NCI-H1436 treated with DMSO at 0.1 percent for 48 hours (cell line): ENCODE measurements at places on chromosomes 16 and 17.

- no peak for DNase-seq
These were observed 235.7 kb downstream of the STX8 start for GRCh38 chr17:9339958-9340357.

- DNase-seq: no peak
These were observed 21.1 kb upstream of the COX10 start for GRCh38 chr17:14048169-14048568.

- DNase-seq: no peak
These were observed 3.2 kb downstream of the DEXI start for GRCh38 chr16:10938796-10939648.

DNA sequence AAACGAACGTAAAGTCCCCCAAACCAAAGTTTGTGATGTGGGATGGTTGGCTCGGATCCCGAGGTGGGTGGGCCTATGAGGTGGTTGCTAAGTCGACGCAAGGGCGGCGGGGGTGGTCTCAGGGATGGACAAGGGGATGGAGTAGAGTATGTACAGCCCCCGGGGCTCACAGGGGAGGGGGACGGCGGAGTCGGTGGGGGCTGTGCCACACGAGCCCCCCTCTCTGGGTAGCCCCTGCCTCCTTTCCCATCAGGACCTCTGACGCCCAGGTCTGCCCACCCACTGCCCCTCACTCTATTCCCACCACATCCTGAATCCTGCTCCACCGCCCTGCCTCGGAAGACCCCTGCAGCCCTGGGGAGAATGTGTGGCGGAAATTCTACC lies 15.2 kb downstream of the IL34 start:
- DNase-seq: no peak

- DNase-seq: no peak
These were observed at the start of gene YPEL3 for GRCh38 chr16:30096105-30096861. TSS of gene YPEL3 (minus strand) at chr16:30096213. CDS start at chr16:30095482, 731 bp downstream.

DNA sequence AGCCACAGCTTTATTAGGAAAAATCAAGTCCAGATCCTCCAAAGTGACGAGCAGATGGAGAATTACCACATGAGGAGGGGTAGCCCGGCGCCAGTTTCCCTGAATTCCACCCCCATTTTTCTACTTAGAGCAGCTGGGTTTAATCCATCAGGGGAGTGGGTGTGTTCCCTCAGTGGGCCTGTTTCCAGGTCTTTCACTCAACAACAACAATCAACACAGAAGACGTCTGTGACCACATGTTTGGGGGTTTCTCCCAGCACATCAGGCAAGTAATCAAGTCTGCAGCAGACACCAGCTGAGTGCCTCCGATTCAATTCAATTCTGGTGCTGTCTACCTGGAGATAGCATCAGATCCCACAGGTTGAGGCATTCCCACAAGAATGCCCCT lies 6.8 kb downstream of the SLC6A2 start:
- DNase-seq: no peak

DNA sequence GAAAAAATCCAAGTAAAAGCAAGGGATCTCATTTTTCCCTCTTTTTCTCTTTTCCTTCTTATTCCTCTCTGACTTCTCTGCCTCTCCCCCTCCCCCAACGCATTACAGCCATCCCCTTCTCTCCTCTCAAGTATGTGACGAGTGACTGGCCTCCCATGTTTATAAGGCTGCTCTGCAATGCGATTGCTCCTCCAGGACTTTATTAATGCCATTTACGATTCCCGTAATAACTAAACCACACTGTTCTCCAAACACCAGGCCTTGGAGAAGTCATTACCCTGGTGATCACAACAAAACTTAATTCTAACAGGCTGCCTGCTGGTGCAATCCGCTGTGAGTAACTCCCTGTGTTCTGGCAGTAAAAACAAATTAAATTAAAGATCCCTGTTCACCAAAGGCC lies 88.8 kb downstream of the HS3ST3B1 start:
- DNase-seq: no peak

GRCh38 chr16:27742333-27742732 lies 192.4 kb downstream of the KATNIP start:
- DNase-seq: no peak

GRCh38 chr17:16329519-16330271 lies 23.6 kb downstream of the CENPV start:
- DNase-seq: no peak

GRCh38 chr16:50970281-50970680 lies 180.8 kb downstream of the SALL1 start:
- DNase-seq: no peak

GRCh38 chr16:20897922-20898321 lies 2.2 kb downstream of the DCUN1D3 start:
- DNase-seq: no peak

DNA sequence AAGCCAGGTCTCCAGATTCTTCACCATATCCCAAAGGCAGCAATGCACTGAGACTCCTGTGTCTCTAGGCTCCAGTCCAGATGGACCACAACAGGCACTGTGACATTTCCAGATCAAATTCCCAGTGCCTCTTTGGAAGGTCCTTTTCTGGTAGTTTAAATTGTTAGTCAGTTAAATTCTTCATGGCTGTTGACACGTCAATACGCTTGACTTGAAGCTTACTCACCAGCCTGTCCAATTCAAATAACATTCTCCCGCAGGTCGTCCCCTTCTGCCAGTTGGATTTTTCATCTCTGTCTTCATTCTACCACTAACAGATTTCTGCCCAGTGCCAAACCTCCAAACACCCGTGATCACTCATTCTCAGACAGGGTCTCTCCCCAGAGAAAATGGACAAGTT lies 86.7 kb downstream of the SHISA9 start:
- no peak for DNase-seq

GRCh38 chr17:63843910-63844677 lies 1.6 kb upstream of the SMARCD2 start:
- DNase-seq: no peak

DNA sequence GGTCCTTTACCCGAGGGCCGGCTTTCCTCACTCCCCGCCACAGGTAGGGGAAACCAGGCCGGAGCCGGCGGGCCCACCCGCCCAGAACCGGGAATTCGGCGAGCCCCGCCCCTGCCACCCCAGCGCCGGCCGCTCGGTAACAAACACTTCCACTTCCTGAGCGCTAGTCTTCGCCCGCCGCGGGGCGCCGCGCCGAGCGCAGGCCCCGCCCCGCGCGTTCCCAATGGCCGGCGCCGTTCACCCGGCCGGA lies 224 bp upstream of the NHERF1 start:
- DNase-seq: no peak

DNA sequence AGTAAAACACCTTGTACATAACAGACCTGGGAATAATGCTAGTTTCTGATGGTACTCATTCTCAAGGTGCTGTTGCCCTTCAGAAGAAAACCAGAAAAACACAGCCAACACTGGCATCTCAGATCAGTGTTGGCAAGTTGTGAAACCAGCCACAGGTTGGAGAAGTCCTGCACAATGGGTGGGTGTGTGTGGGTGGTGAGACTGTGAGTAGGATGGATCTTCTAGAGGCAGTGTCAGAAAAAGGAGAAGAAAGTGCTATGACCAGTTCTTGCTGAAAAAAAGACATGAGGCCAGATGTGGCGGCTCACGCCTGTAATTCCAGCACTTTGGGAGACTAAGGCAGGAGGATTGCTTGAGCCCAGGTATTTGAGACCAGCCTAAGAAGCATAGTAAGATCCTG lies 35.2 kb upstream of the SMIM36 start:
- DNase-seq: no peak

DNA sequence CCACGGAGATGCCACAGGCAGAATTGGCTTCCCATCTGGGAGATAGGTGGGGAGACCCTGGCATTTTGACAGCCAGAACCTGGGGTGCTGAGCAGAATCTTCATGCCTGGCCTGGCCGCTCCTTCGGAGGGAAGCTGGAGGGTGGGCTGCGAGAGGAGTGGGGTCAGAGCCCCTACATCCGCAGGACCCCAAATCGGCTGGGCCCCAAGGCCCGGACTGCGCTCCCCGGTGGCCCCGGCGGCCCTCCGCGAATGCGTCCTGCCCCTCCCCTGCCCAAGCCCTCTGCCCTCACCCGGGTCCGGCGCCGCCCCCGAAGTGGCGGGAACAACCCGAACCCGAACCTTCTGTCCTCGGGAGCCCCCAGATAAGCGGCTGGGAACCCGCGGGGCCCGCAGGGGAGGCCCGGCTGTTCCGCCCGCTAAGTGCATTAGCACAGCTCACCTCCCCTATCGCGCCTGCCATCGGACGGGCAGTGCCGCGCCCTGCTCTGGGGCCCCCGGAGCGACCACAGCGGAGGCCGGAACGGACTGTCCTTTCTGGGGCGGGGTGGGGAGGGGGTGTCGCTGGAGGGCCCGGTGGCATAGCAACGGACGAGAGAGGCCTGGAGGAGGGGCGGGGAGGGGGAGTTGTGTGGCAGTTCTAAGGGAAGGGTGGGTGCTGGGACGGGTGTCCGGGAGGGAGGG lies 850 bp upstream of the PNMT start:
- no peak for DNase-seq

DNA sequence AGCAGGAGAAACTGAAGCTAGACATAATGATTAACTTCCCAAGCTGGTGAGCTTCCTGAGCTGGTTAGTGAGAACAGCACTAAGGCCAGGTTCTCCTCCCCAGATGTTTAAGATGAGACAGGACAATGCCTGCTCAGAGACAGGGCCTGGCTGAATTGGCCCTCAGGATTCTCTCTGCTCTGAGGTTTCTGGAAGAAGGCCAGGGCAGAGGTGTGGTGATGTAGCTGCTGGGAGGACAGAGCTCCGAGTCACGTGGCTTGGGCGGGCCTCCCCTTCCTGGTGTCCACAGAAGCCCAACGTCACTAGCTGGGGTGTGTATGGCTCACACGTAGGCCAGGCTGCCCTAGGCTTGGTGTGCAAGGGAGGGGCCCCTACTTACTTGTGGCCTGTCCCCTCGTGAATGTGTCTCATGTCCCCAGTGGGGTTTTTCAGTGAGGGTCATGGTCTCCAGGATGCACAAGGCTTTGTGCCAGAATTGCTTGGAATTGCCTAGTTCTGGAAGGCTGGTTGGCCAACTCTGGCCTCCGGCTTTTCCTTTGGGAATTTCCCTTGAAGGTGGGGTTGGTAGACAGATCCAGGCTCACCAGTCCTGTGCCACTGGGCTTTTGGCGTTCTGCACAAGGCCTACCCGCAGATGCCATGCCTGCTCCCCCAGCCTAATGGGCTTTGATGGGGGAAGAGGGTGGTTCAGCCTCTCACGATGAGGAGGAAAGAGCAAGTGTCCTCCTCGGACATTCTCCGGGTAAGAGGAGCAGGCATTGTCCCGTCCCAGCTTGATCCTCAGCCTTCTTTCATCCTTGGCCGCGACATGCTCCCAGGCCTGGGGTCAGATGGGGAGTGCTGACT lies 3.4 kb downstream of the NOD2 start:
- DNase-seq: no peak

- DNase-seq: no peak
These were observed 56.4 kb downstream of the SLC6A2 start for GRCh38 chr16:55711959-55712876.

DNA sequence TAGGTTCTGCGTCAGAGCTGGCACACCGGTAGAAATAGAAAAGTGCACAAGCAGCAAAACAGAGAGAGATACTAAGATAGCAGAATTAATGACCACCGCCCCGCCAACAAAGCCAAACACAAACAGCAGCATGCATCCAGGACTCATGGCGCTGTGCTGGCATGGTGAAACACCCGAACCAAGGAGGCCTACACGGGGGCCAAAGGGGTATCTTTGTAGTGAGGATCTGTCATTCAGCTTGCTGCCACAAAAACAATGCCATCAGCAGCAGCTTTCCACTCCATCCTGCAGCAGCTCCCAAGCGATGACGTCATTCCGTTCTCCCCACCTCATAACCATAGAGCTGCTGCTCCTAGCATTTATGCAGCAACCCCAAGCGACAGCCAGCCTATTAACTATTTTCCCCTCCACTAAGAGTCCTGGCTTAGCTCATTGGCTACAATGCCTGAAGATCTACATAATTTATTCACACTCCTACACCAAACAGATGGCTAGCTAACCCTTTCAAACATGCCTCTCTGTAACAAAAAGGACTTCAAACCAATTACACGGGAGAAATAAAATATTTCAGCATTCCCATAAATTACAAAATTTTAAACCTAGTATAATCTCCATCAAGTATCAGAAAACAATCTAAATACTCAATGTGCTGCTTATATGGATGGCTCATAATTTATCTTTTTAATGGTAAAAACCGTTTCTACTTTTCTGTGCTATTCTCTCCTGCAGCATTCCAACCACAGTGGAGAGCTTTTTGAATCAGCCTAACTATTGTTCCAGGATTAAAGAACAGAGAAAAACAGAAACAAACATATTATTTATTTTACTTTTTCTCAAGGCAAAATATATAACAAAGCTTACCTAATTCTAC lies 73.9 kb downstream of the SPAG9 start:
- DNase-seq: peak; percentile 95

DNA sequence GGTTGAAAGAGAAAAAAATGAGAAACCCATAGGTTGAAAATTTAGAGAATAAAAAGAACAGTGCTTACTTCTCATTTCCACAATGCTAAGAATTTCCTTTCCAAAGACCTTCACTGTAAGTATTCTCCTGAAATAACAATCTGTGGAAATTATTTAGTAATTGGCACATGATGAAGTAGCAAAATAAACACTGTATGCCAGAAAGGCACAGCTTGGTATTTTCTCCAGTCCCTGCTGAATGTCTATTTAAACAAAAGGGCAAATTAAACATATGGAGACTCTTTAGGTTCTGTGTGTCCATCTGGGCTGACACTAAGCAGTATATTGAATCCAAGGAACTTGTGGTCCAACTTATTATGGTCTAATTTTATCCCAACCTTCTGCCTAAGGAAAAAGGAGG lies 46.1 kb downstream of the CHCT1 start:
- no peak for DNase-seq

DNA sequence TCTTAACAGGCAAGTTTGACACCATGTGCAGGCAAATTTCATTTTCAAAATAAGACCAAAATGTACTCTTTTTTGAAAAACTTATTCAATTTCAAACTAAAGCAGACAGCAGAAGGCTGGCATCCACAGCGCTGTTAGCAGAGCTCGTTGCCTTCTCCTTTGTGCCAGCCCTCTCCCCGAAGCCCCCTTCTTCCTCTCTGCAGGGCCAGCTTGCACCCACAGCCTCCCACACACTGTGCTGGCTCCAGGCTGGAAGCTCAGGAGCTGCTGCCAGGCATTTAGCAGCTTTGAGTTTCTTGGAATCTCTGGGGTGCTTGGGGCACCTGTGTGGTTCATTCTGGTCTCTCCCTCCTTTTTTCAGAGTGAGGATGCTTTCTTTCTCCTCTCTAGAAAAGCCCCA lies 37.7 kb downstream of the GP2 start:
- DNase-seq: no peak

DNA sequence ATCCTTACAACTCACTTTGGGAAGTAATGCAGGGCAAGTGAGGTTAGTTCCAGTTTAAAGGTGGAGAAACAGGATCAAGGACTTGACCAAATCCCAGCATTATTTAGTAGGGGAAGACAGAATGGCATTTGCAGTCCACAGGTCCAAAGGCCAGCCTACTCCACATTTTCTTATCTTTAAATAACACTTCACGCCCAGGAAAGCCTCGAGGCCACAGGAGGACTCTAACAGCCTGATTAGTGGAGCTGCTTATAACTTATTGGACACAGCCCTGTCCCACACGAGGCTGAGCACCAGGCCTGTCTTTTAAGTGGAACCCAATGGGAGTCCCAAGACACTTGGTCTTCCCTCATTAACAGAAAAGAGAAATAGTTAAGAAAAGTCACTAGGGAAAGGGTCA lies 12.1 kb upstream of the HYDIN start:
- no peak for DNase-seq
